Osteoblast (primary cell): ENCODE measurements at places on chromosomes 4 and X. TPM values are rescaled to one million over a fixed set of nuclear protein-coding genes. Genes with fewer than 3 reads are reported as not detected.

CD38 gene
- total RNA-seq, result under 0.01 TPM in 2 replicates

CRMP1 gene
- under 0.01 TPM in 2 replicates for total RNA-seq

C4orf54 gene
- total RNA-seq, result under 0.01 TPM in 1 of 2 replicates, not detected in the other

DNA sequence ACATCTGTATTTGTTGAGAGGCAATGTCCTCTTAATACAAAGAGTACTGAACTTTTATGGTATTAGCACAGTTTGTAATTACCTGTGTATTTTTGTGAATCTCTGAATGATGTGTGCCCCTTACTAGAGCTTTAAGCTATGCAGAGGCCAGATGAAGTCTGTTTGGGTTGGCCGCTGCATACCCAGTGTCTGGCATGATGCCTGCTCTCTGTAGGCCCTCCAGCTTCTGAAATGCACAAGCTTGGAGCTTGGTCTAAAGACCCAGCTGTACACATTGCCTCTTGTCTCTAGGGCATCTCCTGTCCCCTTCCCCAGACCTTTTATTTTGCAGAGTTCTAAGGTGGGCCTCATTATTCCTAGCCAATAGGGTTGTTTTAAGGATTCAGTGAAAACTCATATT, 68.6 kb downstream of the CDS1 start:
- no peak for DNase-seq

DNA sequence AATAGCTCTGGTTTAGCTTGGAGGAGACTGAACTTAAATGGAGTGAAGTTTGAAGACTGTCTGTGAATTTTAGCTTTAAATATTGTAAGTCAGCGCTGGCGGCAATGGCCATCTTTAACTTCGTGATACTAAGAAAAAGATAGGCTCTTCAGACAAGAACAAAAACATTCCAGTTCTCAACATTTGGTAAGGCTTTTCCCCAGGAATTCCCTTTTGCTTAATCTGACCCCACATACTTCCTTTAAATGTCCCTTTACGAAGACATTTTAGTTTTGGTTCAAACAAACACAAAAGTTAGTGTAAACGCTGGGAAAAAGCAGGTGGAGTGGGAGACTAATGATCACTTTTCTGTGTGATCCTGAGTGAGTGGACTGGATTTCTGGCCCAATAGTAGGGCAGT, 106.2 kb downstream of the MAML3 start:
- no peak for DNase-seq

DNA sequence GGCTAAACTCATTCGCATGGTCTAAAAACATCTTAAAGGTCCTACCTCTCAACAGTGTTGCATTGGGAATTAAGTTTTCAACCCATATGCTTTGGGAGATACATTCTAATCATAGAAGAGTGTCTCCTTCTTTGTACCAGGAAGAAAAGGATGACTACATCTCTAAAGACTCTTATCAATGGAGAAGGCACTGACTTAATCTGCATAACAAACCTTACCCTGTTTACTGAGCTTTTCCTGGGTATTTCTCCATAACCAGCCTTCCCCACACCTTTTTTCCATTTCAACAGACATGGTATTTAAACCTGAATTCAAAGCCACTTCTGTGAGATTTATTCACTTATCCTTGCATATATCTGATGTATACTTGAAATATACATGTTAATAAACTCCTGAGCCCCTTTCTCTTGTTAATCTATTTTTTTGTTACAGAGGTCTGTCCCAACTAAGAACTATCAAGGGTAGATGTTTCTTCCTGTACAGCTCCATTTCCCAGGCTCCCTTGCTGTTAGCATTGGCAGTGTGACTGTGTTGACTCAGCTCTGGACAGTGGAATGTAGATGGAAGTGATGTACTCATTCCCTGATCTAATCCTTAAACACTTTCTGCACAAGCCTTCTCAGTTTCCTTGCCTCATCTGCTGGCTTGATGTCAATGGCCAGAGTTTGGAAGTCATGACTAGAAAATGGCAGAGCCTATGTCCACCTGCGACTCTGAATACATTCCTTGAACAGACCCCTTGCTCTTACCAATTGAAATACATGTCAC, 148.9 kb upstream of the CPEB2 start:
- peak; percentile 92 for DNase-seq

DNA sequence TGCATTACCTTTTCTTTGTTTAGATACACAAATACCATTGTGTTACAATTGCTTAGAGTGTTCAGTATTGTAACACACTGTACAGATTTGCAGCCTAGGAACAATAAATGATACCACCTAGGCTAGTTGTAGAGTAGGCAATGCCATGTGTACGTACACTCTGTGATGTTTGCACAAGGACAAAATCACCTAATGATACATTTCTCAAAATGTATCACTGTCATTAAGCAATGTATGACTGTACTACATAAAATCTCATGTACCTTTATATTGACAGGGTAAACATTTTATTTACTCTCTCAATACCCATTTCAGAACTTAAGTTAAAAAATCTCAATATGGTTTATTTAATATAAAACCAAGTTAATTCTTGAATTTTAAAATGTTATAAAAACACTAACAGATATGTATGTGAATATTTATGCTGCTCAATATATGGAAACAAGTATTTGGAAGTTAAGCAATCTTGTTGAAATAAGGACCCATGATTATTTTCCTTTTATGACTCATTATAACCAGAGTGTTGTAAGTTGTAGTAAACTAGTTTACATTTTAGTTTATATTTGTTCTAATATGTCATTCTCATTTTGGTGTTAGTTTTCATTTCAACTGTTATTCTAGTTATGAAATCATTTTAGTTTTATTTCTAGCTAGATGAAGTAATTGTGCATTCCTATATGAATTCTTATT, 409.2 kb downstream of the TLL1 start:
- DNase-seq, result no peak

DNA sequence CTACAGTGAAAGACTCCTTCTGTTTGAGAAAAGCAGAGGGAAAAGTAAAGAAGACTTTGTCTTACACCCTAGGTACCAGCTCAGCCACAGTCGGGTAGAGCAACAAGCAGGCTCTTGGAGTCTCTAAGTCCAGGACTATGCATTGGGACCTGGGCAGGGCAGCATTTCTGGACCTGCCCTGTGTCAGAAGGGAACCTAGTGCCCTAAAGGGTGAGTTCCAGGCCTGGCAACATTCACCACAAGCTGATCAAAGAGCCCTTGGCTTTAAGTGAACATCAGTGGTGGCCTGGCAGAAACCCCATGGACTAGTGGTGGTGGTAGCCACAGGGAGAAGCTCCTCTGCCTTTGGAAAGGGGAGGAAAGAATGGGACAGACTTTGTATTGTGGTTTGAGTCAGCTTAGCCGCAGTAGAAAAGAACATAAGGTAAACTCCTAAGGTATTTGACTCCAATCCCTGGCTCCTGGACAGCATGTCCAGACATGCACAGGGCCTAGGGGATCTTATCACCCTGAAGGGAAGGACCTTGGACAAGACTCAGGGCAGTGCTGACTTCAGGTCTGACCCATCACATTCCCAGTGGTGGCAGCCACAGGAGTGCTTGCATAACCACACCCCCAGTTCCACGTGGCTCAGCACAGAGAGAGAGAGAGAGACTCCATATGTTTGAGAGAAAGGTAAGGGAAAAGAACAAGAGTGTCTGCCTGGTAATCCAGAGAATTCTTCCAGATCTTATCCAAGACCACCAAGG, 32.6 kb downstream of the CCDC158 start:
- DNase-seq, result no peak

- no peak for DNase-seq
Observed at GRCh38 chrX:105098812-105099211, 121.7 kb downstream of the TEX13A start.

- DNase-seq, result no peak
Observed at GRCh38 chrX:40976981-40977380, 108.3 kb upstream of the USP9X start.

GRCh38 chr4:101157415-101158133, 189.8 kb downstream of the PPP3CA start:
- peak; percentile 42 for DNase-seq

DNA sequence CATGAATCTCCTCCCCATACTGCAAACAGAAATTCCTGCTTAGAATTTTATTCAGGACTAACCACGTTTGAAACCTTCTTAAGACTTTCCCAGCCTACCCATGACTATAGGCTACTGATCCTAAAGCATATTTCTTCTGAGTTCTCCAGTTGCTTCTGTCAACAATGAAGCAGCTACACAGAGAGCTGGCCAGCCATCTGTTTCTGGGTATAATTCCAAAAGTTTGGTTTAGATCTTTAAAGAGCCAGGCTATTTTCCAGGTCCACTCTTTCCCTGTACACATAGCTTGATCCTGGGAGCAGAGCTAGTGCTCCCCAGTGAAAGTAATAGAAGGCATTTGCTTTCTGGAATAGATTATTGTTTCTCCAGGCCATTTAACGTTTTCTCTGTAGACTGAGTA, 4.0 kb upstream of the ITM2A start:
- peak; percentile 73 for DNase-seq
